ENCODE measurements at places on chromosomes 1 and 21.
A peak's percentile ranks its signal among the peaks of the same experiment; 100 is the strongest.

GRCh38 chr1:47767741-47768100 is 229.5 kb downstream of the TRABD2B start:
- no peaks in the 10 kb centered on the region for H3K4me1 ChIP-seq
- H3K4me3 ChIP-seq = no peak overlapping the region
- no peak overlapping the region for H3K27ac ChIP-seq

GRCh38 chr1:25026730-25027450 is 96.8 kb upstream of the RUNX3 start:
- H3K27me3 ChIP-seq = no peaks in the 10 kb centered on the region
- H3K4me1 ChIP-seq = peaks cover 78% of the 10 kb centered on the region
- DNase-seq = no peak

- H3K4me3 ChIP-seq = no peak overlapping the region
- no peaks in the 10 kb centered on the region for H3K27me3 ChIP-seq
- DNase-seq = no peak
- H3K4me1 ChIP-seq = peaks cover 11% of the 10 kb centered on the region
- peak overlapping the region; percentile 7 for H3K27ac ChIP-seq
- peaks cover 6% of the 10 kb centered on the region for H3K36me3 ChIP-seq
Measured at GRCh38 chr1:86381223-86381622, 14.9 kb downstream of the ODF2L start.

DNA sequence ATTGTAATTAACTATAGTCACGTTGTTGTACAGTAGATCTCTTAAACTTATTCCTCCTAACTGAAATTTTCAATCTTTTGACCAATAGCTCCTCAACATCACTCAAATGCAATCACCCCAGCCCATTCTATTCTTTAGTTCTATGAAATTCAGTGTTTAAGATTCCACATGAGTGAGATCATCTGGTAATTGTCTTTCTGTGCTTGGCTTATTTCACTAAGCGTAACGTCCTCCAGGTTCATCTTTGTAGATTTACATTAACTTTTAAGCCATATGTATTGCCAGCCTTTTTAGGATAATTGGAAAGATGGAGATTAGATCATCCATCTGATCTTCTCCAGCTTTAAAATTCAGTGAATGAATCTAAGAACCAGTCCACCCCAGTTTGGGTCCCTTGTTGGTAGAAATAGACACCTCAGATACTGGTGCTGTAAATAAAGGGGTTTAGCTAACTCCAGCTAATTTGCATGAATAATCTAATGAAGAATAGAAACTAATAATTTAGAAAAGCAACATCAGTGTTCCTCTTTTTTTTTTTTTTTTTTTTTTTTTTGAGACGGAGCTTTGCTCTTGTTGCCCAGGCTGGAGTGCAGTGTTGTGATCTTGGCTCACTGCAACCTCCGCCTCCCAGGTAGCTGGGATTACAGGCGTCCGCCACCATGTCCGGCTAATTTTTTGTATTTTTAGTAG is 7.0 kb downstream of the S100A10 start:
- H3K27ac ChIP-seq = no peak overlapping the region
- H3K4me3 ChIP-seq = no peak overlapping the region
- H3K4me1 ChIP-seq = peaks cover 69% of the 10 kb centered on the region
- no peaks in the 10 kb centered on the region for H3K27me3 ChIP-seq
- H3K36me3 ChIP-seq = peaks cover 7% of the 10 kb centered on the region
- no peak for DNase-seq

- H3K27me3 ChIP-seq = no peaks in the 10 kb centered on the region
- H3K4me1 ChIP-seq = no peaks in the 10 kb centered on the region
- DNase-seq = no peak
- H3K27ac ChIP-seq = no peak overlapping the region
- no peaks in the 10 kb centered on the region for H3K36me3 ChIP-seq
- H3K4me3 ChIP-seq = no peak overlapping the region
Measured at GRCh38 chr1:54135436-54136120, 17.2 kb downstream of the CDCP2 start.

DNA sequence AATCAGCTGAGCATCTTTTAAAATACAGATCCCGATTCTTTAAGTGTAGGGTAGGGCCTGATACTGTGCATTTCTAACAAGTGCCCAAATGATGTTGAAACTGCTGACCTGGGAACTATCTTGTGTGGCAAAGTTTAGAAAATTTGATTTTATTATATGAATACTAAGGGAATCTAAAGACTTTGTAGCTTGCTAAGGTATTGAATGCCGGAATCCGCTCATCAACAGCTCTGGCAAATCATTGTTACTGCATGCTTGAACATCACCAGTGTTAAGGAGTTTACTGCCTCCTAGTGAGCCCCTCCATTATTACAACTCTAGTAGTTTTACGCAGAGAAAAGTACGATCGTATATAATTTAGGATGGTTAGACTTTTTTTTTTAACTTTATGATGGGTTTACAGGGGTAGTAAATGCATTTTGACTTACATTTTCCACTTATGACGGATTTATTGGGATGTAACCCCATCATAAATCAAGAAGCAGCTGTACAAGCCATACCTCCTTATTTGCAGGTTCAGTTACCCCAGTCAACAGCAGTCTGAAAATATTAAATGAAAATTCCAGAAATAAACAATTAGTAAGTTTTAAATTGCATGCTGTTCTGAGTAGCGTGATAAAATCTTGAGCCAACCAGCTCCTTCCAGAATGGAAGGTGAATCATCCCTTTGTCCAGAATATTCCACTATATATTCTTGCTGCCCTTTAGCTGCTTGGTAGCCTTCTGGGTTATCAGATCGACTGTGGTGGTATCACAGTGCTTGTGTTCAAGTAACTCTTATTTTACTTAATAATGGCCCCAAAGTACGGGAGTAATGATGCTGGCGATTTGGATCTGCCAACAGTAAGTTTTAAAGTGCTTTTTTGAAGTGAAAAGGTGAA is 892 bp downstream of the TYW3 start:
- H3K36me3 ChIP-seq = no peaks in the 10 kb centered on the region
- H3K4me3 ChIP-seq = peak overlapping the region; percentile 68
- H3K4me1 ChIP-seq = peaks cover 11% of the 10 kb centered on the region

DNA sequence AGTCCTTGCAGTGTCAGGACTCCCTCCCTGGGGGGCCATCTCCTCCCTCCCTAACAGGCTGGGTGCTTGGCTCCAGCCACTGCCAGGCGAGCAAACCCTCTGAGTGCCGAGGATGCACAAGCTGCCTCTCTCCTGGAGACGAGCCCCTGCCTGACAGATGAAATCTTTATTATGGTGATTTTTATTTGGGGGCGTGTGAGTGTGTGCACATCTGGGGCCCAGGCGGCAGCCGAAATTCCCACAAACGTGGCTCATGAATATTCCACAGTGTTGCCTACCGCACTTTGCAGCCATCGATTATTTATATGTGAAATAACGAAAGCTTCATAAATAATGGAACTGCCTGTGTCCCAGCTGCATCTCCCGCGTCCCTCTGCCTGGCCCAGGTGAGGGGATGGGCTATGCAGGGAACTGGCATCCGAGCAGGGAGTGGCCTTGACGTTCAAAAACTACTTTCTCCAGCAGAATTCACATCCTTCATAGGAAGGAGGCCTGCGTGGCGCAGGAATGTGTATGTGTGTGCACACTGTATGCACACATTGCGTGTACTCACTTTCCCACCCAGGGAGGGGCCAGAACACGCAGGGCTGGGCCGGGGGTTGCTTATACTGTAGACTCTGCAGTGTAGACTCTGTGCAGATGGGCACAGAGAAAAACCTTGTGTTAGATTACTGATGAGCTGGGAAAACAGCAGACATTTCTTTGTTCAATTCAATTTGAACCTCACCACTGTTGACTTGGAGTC is 73.1 kb downstream of the UBIAD1 start:
- H3K27ac ChIP-seq = no peak overlapping the region
- H3K36me3 ChIP-seq = no peaks in the 10 kb centered on the region
- no peak for DNase-seq
- H3K4me1 ChIP-seq = no peaks in the 10 kb centered on the region

GRCh38 chr21:34942911-34943310 is 106.2 kb downstream of the RUNX1 start:
- no peaks in the 10 kb centered on the region for H3K36me3 ChIP-seq
- H3K27ac ChIP-seq = no peak overlapping the region
- no peak overlapping the region for H3K4me3 ChIP-seq
- peaks cover 5% of the 10 kb centered on the region for H3K4me1 ChIP-seq
- H3K27me3 ChIP-seq = no peaks in the 10 kb centered on the region
- no peak for DNase-seq

DNA sequence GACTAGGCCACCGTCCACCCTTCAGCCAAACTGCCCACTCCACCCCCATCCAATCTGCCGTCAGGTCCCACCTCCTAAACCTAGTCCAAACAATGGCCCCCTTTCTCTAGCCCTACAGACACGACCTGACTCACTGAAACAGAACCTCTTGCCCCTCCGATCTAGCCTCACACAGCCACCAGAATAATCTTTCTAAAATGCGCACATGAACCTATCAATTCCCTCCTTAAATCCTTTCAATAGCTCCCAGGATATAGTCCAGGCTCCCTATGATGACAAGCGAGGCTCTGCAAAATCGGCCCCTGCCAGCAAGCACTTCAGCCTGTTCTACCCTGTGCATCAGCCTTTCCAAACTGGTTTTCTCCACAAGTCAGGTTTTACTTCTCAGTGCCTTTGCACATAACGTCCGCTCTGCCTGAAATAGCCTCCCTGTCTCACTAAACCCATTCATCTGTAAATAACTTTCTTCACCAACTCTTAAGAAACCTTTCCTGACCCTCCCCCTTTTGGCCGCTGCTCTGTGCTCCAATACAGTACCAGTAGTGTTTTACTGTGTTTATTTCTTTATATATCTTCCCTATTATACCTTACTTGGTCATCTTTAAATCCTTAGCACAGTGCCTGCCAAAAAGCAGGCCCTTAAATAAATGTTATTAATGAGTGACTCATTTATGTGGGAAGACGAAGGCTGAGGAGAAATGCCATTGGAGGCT is 9.0 kb upstream of the CDC20 start:
- H3K27ac ChIP-seq = peak overlapping the region; percentile 89
- peak overlapping the region; percentile 40 for H3K4me3 ChIP-seq
- no peaks in the 10 kb centered on the region for H3K36me3 ChIP-seq
- DNase-seq = no peak

- no peak overlapping the region for H3K27ac ChIP-seq
- no peaks in the 10 kb centered on the region for H3K27me3 ChIP-seq
- DNase-seq = no peak
- H3K4me3 ChIP-seq = no peak overlapping the region
- no peaks in the 10 kb centered on the region for H3K36me3 ChIP-seq
- H3K4me1 ChIP-seq = no peaks in the 10 kb centered on the region
Measured at GRCh38 chr1:42551180-42551579, 88.1 kb downstream of the CCDC30 start.

DNA sequence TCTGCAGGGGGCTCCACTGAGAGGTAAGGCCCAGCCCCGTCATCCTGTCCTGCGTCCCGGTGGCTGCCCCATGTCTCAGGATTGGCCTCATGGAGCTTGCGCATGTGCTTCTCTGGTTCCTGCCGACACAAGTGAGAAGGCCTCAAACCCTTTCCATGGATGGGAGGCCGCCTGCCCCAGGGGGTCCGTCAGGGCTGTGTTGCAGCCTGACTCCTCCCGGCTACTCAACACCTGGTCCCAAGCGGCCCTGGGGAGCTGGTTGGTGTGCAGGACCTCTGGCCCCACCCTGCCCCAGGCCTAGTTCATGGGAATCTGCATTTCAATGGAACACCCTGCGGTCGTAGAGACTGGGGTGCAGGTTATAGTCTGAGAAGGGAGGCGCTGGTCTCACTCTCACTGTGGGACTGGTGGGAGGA is 21.1 kb upstream of the PDE9A start:
- H3K4me3 ChIP-seq = no peak overlapping the region
- no peaks in the 10 kb centered on the region for H3K27me3 ChIP-seq
- no peaks in the 10 kb centered on the region for H3K36me3 ChIP-seq
- no peak for DNase-seq
- H3K4me1 ChIP-seq = no peaks in the 10 kb centered on the region

DNA sequence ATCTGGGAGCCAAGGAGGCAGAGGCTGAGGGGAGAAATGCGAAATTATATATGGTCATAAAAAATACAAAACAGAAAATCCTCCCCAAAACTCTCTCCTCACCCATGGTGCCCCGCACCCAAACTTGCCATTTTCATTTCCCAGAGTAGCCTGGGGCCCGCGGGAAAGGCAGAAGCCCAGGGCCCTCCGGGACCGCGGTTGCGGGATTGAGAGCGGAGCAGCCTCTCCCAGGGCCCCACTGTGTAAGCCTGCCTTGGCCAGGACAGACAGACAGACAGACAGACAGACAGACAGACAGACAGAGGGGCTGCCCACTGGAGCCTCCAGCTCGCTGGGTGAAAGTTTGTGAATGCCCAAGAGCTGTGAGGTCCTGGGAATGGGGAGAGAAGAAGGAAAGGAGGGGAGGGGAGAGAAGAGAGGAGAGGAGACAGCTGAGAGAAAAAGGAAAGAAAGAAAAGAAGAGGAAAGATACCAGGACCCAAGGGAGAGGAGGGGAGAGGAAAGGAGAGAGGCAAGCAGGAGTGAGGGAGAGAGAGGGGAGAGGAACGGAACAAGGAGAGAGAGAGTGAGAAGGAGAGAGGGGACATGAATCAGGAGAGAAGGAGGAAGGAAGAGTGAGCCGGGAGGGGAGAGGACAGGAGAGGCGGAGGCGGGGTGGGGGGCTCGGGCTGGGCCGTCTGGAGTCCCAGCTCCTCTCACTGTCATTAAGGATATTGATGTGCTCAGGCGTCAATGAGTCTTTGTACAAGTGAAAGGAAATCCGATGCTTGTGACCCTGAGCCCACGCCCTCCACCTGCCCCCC is 69.3 kb upstream of the CASZ1 start:
- no peaks in the 10 kb centered on the region for H3K4me1 ChIP-seq
- H3K27me3 ChIP-seq = peaks cover 5% of the 10 kb centered on the region
- no peak overlapping the region for H3K27ac ChIP-seq

DNA sequence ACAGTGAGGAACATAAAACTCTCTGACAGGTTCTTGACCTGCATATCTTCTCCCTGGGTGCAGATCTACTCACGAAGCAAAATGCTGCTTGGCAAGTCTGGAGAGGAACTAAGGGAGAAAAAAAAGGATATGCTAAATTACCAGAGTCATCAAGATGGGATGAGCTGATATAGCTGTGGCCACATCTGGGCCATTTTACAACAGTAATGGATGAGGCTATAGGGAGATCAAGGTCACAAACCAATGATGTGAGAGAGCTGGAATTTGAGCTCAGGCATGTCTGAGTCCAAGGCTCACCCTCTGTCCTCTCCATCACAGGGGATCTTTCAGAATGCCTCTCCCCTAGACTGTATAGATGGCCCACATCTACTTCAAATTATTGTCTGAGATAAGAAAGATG is 26.2 kb downstream of the ZMYND12 start:
- no peak for DNase-seq
- H3K36me3 ChIP-seq = no peaks in the 10 kb centered on the region
- H3K4me1 ChIP-seq = no peaks in the 10 kb centered on the region
- H3K27me3 ChIP-seq = no peaks in the 10 kb centered on the region
- no peak overlapping the region for H3K27ac ChIP-seq
